Psoas muscle (tissue), 8 donors: ENCODE measurements at places on chromosomes 1 and 21.

- no peak overlapping the region for H3K4me3 ChIP-seq
- no peaks in the 10 kb centered on the region for H3K27me3 ChIP-seq
- peak overlapping the region; percentile 56 for H3K27ac ChIP-seq
- H3K36me3 ChIP-seq, result no peaks in the 10 kb centered on the region
These were observed 14.4 kb upstream of the ERVH48-1 start for GRCh38 chr21:42939582-42940413.

DNA sequence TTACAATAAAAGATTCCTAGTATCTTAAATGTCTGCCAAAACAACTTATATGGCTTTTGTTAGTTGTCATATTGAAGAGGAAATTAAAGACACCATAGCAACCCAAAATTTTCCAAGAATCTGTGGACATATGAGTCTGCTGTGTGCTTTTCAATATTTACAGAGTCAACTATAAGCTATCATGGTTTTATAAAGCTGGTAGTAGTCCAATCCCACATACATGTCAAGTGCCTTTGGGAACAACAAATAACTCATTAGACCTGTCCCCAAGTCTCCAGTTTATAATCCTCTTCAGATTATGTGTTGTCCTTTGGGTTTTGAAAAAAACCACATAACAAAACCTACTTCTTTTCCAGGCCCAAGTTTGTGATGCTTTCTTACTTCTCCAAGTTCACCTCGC, 293.8 kb upstream of the USP25 start:
- H3K27me3 ChIP-seq, result no peaks in the 10 kb centered on the region
- H3K4me3 ChIP-seq, result no peak overlapping the region
- no peak overlapping the region for H3K27ac ChIP-seq
- H3K36me3 ChIP-seq, result no peaks in the 10 kb centered on the region

GRCh38 chr1:234601301-234602017, 8.5 kb downstream of the IRF2BP2 start:
- peaks cover 6% of the 10 kb centered on the region for H3K36me3 ChIP-seq
- DNase-seq, result no peak
- H3K4me3 ChIP-seq, result peak overlapping the region; percentile 67

GRCh38 chr1:202010180-202011015, at the start of gene ELF3:
ELF3 (plus strand) TSS chr1:202010587; CDS start chr1:202011137, 550 bp downstream.
- H3K4me3 ChIP-seq, result no peak within 1 kb of the TSS
- no peaks in the 10 kb centered on the region for H3K36me3 ChIP-seq
- H3K27ac ChIP-seq, result no peak within 1 kb of the TSS
- no peaks in the 10 kb centered on the region for H3K4me1 ChIP-seq
- H3K27me3 ChIP-seq, result no peaks in the 10 kb centered on the region

- no peaks in the 10 kb centered on the region for H3K27me3 ChIP-seq
- no peak overlapping the region for H3K4me3 ChIP-seq
- DNase-seq, result no peak
- no peak overlapping the region for H3K27ac ChIP-seq
- H3K36me3 ChIP-seq, result no peaks in the 10 kb centered on the region
These were observed 49.2 kb downstream of the GREM2 start for GRCh38 chr1:240562779-240563178.

DNA sequence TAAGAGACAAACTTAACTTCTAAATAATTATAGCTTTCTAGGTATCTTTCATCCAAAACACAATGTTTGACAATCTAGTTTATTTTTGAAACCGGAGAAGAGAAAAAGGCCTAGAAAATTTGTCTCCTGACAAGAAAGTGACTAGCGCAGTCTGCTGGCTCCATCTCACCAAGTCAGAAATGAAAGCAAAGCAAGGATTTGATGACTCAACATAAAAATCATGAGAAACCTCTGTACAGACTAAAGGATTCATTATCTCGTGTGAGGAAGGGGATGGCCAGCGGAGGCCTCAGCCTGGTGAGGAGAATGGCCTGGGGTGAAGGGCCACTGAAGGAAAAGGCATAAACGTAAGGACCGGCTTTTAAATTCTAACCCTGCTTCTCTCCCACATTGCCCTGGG, 20.0 kb upstream of the TSNAX start:
- no peak for DNase-seq
- no peaks in the 10 kb centered on the region for H3K27me3 ChIP-seq
- H3K36me3 ChIP-seq, result no peaks in the 10 kb centered on the region

- H3K27ac ChIP-seq, result no peak overlapping the region
- H3K4me1 ChIP-seq, result no peaks in the 10 kb centered on the region
- H3K27me3 ChIP-seq, result no peaks in the 10 kb centered on the region
- H3K36me3 ChIP-seq, result no peaks in the 10 kb centered on the region
- no peak for DNase-seq
- H3K4me3 ChIP-seq, result no peak overlapping the region
These were observed 205.5 kb downstream of the PTBP2 start for GRCh38 chr1:96927125-96927524.

DNA sequence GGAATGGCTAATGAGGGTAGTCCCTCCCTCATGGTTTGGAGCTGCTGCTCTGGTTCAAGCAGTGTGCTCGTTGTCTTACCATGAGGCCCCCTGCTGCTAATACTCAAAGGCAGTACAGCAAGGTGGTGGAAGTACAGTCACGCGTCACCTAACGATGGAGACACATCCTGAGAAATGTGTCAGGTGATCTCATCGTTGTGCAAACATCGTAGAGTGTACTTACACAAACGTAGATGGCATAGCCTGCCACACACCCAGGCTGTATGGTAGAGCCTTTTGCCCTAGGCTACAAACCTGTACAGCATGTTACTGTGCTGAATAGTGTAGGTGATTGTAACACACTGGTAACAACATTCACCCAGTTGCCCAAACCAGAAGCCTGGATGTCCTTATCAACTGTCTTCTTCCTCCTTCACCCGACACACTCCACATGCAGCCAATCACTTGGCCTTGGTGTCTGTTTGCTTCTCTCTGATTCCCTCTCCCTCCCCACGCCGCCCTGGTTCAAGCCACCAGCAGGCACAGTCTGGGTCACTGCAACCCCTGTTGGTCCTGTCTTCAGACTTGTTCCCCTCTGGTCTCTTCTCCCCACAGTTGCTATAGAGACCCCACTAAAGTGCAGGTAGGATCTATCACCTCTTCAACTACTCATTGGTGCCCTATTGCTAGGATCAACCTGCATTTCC, 6.0 kb upstream of the KCNA2 start:
- no peak overlapping the region for H3K27ac ChIP-seq
- no peaks in the 10 kb centered on the region for H3K27me3 ChIP-seq
- H3K4me3 ChIP-seq, result no peak overlapping the region
- no peak for DNase-seq

- no peaks in the 10 kb centered on the region for H3K36me3 ChIP-seq
- H3K4me3 ChIP-seq, result no peak overlapping the region
- no peak overlapping the region for H3K27ac ChIP-seq
- no peaks in the 10 kb centered on the region for H3K27me3 ChIP-seq
- DNase-seq, result no peak
- no peaks in the 10 kb centered on the region for H3K4me1 ChIP-seq
These were observed 57.0 kb downstream of the PTP4A2 start for GRCh38 chr1:31880957-31881687.

DNA sequence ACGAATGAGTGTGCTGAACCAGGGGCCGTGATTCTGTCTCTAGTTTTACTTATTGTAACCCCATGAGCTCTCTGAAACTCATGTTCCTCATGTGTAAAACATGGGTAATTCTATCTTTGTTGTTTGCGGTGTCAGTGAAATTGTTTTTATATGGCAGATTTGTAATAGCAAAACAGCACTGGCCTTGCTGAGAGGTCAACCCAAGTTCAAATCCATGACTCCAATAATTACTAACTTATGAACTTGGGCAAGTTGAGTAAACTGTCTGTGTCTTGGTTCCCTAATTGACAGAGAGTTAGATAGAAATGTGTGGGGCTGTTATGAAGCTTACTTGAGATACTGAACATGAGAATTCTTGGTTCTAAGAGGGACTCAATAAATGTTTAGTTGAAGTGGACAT, 17.8 kb downstream of the C1orf116 start:
- no peak overlapping the region for H3K4me3 ChIP-seq
- H3K27me3 ChIP-seq, result peaks cover 5% of the 10 kb centered on the region
- H3K27ac ChIP-seq, result no peak overlapping the region
- H3K36me3 ChIP-seq, result no peaks in the 10 kb centered on the region
- H3K4me1 ChIP-seq, result no peaks in the 10 kb centered on the region
- DNase-seq, result no peak

DNA sequence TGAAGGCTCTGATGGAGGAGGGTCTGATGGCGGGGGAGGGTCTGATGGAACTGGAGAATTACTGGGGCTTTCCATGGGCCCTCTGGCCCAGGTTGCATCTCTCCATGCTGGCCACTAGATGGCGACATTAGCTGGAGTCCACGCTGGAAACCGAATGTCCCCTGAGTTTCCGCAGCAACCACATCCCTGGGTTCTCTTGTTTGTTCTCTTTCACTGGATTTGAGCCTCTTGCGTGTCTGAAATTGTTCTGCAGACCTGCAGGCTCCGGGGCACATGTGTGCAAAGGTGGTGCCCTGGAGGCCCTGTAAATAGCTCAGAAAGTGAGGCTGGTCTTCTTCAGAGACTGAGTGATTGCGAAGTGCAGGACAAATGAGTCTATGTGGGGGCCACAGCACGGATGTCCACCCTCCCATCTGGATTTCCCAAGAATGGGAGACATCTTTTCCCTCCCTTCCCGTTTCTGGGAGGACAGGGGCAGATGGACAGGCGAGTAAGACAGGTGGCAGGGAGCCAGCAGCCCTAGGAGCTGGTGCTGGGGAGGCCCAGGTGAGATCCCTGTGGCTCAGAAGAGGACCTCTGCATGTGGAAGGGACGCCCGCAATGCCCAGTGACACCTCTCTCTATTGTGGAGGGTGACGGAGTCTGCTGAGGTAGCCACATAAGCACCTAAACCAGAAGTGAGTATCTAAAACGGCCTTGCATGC, 73.2 kb upstream of the ABCG1 start:
- H3K4me1 ChIP-seq, result no peaks in the 10 kb centered on the region
- H3K36me3 ChIP-seq, result no peaks in the 10 kb centered on the region
- no peaks in the 10 kb centered on the region for H3K27me3 ChIP-seq

DNA sequence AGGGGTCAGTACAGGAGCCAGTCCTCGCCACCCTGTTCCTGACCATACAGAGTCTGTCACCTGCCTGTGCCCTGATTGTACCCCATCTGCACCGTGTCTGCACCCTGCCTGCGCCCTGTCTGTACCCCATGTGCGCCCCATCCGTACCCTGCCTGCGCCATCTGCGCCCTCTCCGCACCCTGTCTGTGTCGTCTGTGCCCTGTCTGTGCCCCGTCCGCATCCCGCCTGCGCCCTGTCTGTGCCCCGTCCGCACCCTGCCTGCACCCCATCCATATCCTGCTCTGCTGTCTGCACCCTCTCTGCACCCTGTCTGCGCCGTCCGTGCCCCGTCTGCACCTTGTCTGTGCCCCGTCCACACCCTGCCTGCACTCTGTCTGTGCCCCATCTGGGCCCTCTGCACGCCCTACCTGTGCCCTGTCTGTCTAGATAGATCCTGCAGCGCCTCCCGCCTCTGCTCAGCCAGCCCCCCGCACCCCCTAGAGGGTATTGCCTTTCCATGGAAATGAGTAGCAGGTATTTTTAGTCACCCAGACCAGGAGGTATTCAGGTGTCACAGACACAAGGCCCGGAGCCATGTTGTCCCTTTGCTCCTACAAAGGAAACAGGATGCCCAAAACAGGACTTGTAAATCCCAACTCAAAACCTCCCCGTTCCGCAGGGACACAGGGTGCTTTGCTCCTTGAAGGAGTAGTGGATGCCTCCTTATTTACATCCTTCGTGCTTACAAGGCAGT, 7.7 kb upstream of the NPHP4 start:
- H3K27ac ChIP-seq, result no peak overlapping the region
- H3K4me3 ChIP-seq, result no peak overlapping the region
- no peaks in the 10 kb centered on the region for H3K36me3 ChIP-seq
- DNase-seq, result peak; percentile 35

GRCh38 chr1:245589906-245590305, 435.1 kb downstream of the KIF26B start:
- H3K27ac ChIP-seq, result no peak overlapping the region
- H3K4me3 ChIP-seq, result no peak overlapping the region
- no peaks in the 10 kb centered on the region for H3K36me3 ChIP-seq
- H3K4me1 ChIP-seq, result no peaks in the 10 kb centered on the region
- H3K27me3 ChIP-seq, result no peaks in the 10 kb centered on the region

- no peak for DNase-seq
- no peak overlapping the region for H3K27ac ChIP-seq
- no peak overlapping the region for H3K4me3 ChIP-seq
- H3K27me3 ChIP-seq, result no peaks in the 10 kb centered on the region
- H3K36me3 ChIP-seq, result no peaks in the 10 kb centered on the region
These were observed 250.1 kb downstream of the KCNH1 start for GRCh38 chr1:210883821-210884220.

- H3K4me1 ChIP-seq, result peaks cover 27% of the 10 kb centered on the region
- peaks cover 46% of the 10 kb centered on the region for H3K36me3 ChIP-seq
- no peak overlapping the region for H3K4me3 ChIP-seq
- peak overlapping the region; percentile 65 for H3K27ac ChIP-seq
- H3K27me3 ChIP-seq, result no peaks in the 10 kb centered on the region
These were observed 4.4 kb downstream of the CYB561D1 start for GRCh38 chr1:109498161-109498801.

DNA sequence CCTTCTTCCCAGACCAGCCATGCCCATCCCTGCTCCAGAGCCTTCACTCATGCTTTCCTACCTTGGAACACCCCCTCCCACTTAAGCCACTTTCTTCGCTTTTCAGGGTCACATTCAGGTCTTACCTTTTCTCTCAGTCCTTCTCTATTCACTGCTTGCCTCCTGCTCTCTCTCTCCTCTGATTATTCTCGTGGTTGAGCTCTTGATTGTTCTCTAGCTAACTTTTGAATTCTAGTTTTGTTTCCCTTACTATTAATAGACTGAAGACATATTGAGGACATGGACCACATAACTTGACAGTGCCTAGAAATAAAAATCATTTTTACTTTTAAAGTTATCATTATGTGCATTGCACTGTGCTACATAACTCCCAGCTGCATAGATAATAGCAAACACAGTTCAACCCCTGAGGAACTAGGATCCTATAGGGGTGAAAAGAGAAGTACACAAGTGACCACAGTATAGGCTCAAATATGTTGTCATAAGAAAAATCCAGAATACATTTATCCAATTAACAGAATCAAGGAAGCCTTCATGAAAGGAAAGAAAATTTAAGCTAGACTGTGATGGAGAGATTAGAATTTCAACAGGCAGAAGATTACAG, 21.5 kb downstream of the INSL5 start:
- no peaks in the 10 kb centered on the region for H3K36me3 ChIP-seq
- no peak overlapping the region for H3K27ac ChIP-seq
- no peaks in the 10 kb centered on the region for H3K4me1 ChIP-seq
- H3K4me3 ChIP-seq, result no peak overlapping the region

DNA sequence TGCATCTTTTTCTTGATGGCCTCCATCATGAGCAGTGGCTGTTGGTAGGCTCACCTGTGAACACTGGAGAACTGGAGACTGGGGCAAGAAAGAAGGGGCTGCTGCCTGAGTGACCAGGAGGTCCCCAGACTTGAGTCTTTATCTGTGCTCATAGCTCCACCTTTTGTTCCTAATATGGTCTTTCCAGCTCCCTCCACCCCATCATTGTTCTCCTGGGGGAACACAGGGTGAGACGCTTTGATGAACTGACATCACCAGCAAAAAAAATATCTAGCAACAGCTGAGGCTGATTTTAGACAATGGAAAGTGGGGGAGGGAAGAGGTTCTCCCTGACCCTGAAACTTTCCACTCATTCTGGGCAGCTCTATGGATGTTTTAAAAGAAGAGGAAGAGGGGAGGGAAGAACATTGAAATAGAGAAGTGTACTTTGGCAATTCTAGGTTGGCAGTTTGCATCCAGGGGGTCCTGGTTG, at the start of gene TPM3:
TSS of gene TPM3 (minus strand) at position 111 of the 472 bp plus-strand sequence. CDS start at position 29, 82 bp downstream.
- H3K4me1 ChIP-seq, result peaks cover 15% of the 10 kb centered on the region
- peak within 1 kb of the TSS; percentile 65 for H3K4me3 ChIP-seq
- DNase-seq, result no peak
- H3K36me3 ChIP-seq, result peaks cover under 1% of the 10 kb centered on the region

- no peaks in the 10 kb centered on the region for H3K4me1 ChIP-seq
- H3K36me3 ChIP-seq, result no peaks in the 10 kb centered on the region
- no peak overlapping the region for H3K4me3 ChIP-seq
These were observed 97.1 kb upstream of the COG2 start for GRCh38 chr1:230545181-230545580.
